Stimulated activated CD8-positive, alpha-beta memory T cell treated with anti-CD3 and anti-CD28 coated beads, Interleukin-7, amount 100 ng/mL, for 48 hours (primary cell): ENCODE measurements at places on chromosomes 3 and 15.

- DNase-seq = no peak
These were observed 1.5 kb upstream of the HEG1 start for GRCh38 chr3:125057186-125057850.

GRCh38 chr15:44427756-44428724 lies 611 bp downstream of the CTDSPL2 start:
- no peak for DNase-seq

DNA sequence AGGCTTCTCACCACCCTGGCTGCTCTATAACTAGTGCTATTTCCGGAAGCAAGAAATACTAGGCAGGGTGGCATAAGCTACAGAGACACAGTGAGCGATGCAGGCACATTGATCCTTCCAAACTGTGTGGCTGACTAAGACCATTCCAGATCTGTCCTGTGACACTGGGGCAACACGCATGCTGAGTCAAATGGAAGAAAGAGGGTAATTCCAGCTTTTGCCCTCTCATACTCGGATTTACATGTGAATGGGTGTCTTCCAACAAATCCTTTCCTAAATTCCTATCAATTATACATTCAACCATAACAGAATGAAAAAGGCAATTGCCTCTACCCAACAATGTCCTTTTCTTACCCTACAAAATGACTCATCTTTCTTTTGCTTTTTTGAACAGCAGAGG lies 5.1 kb downstream of the FSIP1 start:
- no peak for DNase-seq

- DNase-seq = no peak
These were observed 1159.1 kb downstream of the SI start for GRCh38 chr3:163919154-163919553.

DNA sequence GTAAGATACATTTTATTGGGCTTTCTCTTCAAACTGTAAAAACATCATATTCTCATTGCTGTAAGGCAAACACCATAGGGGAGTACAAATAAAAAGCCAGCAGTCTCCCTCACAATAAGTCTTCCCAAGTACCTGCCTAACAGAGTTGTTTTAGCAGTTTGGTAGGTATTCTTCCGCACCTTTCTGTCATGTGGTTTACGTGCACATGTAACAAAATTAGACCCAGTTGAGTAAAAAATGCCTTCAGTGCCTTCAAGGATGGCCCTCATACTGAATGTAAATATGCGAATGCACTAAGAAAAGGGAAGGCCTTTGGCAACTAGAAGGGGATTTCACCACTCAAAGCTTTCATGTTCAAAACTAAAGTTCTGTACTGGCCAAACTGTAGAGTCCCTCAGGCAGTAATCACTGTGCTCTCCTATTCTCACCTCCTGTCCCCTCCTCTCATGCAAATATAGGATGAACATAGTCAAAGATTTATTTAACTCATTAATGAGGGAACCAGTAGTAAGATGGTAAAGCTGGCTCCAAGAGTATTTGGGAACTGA lies 26.4 kb downstream of the USP3 start:
- no peak for DNase-seq

- DNase-seq = no peak
These were observed 30.4 kb downstream of the CDIN1 start for GRCh38 chr15:36609793-36610192.

GRCh38 chr3:133944641-133945380 lies 49.1 kb upstream of the RAB6B start:
- no peak for DNase-seq

GRCh38 chr3:160754371-160754854 lies 1.6 kb upstream of the PPM1L start:
- no peak for DNase-seq

- DNase-seq = no peak
These were observed 34.7 kb downstream of the ZNF710 start for GRCh38 chr15:90035840-90036230.

- no peak for DNase-seq
These were observed 542.9 kb downstream of the FHIT start for GRCh38 chr3:60708191-60708975.

GRCh38 chr15:65832549-65833364 lies 36.5 kb upstream of the RAB11A start:
- peak; percentile 17 for DNase-seq

DNA sequence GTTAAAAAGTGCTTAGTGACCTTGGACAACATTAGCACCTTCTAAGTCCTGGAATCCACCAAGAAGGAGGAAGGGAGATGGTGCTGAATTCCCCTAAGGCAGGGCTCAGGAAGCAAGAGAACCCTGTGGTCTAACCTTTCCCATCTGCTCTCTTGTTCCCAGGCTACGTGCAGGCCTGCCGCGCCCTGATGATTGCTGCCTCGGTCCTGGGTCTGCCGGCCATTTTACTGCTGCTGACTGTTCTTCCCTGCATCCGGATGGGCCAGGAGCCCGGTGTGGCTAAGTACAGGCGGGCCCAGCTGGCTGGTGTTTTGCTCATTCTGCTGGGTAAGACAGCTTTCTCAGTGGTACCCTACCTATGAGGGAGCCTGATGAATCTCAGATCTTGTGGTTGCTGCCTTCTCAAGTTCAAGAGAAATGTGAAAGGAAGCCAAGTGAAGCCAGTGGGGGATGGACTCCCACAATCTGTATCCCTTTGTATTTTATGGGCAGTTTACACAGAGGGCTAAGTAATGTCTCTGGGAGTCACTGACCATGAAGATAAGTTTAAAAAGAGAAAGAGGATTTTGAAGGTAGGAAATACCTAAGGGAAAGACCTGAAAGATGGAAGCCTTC lies 4.4 kb downstream of the CLDN11 start:
- DNase-seq = no peak

DNA sequence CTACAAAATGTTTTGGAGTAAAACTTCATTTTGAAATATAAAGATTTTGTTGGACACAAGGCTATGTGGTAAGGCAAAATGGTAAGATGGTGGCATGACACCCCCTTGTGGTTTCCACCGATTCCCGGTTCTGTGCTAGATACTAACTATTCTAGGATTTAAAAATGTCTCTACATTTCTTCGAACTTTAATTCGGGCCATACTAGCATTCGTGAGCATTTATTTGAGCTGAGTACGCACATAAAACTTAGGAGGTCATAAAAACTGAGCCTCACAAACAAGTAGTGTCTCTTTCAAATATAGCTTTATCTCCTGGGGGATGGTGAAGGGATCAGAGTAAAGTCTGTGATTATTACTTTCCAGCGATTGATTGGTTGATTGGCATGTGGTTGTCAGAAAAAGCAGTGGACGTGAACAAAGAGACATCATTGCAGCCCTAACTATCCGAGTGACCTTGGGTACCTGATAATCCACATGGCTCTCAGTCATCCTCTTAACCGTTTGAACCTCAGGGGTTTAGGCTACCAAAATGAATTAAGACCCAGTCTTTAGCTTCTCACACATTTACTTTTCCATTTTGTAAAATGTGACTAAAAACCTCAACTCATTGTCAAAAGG lies 1.1 kb upstream of the ZNF639 start:
- DNase-seq = no peak
